ENCODE measurements at places on chromosomes 5 and 9.

GRCh38 chr5:128572930-128573319, 34.9 kb upstream of the FBN2 start:
- no peak for DNase-seq

GRCh38 chr5:157719245-157719644, 12.0 kb upstream of the THG1L start:
- no peak for DNase-seq

DNA sequence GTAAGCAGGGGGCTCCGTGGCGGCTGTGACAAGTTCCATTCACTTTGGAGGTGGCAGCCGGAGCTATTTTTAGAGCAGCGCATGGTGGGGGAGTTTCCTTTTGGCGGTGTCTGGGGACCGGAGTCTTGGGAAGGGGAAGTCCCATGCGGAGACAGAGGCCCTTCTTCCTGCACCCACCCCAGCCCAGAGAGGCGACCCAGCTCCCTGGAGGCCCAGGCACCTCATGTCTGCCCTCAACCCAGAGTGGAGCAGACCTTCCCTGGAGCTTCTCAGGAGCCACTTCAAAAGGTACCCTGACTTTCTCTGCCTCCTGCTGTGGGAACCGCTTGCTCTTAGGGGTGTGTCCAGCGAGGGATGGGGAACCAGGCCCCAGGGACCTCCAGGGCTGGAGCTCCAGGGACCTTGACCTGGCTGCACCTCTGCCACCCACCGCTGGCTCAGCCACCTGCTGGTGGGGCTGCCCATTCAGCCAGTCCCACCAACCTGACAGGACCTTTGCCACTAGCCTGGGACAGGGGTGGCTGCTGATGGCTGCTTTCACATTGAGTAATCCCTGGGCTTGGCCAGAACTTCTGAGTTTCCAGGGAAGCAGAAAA, 34.1 kb downstream of the NEK6 start:
- peak; percentile 10 for DNase-seq

GRCh38 chr9:127644146-127644827, 32.2 kb downstream of the STXBP1 start:
- no peak for DNase-seq

- no peak for DNase-seq
These were observed 39.3 kb downstream of the DUSP1 start for GRCh38 chr5:172731680-172732074.

DNA sequence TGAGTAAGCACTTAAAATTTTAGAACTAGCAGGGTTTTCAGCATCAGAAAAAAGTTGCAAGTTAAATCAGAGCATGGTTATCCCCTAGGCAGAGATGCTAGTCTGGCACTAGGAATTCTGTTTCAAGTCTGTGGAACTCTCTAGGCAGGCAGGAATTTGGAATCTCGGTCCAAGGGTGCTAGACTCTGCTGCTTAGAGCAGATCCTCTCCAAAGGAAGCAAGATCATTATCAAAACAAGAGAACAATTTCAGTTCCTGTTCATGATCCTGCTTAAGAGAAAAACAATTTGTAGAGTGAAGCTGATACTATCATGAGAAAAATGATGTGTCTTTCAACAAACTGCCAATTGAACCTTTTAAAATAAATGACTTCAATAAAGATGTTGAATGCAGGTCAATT, 420.7 kb downstream of the KIF4B start:
- DNase-seq, result no peak

GRCh38 chr5:142014911-142015584, 2.2 kb upstream of the GNPDA1 start:
- DNase-seq, result no peak

DNA sequence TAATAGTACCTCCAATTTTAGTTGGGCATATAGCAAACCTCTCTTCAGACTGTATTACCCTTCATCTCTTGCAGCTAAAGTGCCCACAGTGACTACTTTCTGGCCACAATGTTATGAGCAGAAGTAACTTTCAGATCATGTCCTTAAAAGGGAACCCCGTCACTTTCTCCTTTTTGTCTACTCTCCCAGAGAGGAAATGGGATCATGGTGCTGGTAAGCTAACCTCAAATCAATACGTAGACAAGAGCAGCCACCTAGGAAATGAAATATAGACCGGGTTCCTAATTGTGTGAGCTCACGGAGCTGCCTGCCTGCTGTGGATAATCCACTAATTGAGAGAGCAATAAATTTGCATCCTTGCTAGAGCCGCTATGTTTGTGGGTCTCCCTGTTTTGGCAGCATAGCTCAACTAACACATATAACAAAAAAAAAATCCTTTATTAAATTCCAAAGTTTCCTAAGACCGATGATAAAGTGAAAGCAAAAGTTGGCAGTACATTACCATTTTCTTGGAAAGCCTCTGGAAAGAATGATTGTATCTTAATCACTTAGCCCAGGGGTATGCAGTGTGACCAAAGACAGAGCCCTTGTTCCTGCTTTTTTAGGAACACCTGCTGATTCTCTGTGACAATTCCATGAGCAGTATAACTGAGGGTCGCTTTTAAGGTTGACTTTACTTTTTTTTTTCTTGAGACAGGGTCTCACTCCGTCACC, 5.6 kb upstream of the IL7R start:
- DNase-seq, result no peak

DNA sequence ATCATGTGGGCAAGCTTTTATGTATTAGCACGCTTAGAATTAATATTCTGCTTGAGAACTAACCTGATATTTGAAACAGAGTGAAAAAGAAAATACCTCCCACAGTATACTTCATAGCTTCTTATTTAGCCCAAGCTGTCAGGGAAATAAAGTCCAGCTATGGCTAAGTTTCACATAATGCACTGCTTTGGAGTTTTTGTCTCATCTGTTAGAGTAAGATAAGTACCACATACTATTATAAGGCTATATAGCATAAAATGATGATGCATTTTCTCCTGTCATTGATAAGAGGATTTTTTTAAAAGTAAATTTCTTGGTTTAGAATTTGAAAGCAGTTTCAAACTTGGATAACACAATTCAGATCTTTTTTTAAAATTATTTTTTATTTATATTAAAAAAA, 2.4 kb upstream of the ANKDD1B start:
- DNase-seq, result no peak

- DNase-seq, result peak; percentile 43
These were observed 14.9 kb downstream of the SPAAR start for GRCh38 chr9:35923927-35924763.

Data from stimulated activated CD4-positive, alpha-beta T cell treated with anti-CD3 and anti-CD28 coated beads, TNF-alpha, amount 100 ng/mL, for 48 hours (primary cell).